ENCODE measurements at places on chromosomes 3 and 15.

- no peak for DNase-seq
These were observed 16.9 kb downstream of the CSPG4 start for GRCh38 chr15:75695634-75696310.

GRCh38 chr3:17411157-17411877 is 331.1 kb downstream of the TBC1D5 start:
- DNase-seq, result no peak

GRCh38 chr3:82376883-82377282 is 615.4 kb upstream of the GBE1 start:
- DNase-seq, result no peak

DNA sequence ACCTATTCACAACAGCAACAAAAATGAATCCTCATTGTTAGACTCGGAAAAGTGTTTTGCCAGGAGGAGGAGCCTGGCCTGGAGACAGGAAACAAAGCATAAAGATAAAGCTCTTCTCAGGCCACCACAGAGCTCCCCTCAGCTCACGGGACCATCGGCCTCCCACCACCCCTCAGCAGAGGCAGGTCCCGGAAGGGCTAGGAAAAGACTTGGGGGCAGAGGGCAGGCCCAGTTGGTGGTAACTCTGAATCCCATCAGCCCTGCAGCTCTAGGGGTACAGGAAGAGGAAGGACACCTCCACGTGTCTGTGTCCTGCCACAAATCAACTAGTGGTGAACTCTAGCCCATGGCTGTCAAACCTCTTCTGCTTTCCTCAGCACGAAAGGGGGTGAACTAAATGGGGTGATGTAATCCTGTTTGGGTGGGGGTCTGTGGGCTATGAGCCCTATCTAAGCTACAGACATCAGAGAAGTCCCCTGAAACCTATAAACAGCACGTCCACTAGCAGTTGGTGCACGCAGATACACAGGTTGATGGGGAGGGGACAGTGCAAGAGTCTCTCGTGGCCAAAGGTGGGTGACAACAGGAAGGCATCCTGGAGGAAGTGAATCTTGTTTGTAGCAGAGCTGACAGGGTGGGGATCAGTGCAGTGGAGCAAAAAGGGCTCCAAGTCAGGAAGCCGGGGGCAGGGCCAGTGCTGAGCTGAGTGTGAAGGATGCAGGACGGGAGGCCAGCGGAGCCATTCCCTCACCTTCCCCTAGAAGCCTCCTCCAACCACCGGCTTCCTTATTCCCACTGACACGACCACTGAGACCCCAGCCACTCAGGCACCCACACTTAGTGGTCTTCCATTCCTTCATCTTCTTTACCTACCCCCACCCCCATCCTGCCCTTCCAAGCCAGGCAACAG is 111.1 kb upstream of the HACD2 start:
- no peak for DNase-seq

GRCh38 chr3:177424521-177424920 is 227.2 kb upstream of the TBL1XR1 start:
- no peak for DNase-seq

DNA sequence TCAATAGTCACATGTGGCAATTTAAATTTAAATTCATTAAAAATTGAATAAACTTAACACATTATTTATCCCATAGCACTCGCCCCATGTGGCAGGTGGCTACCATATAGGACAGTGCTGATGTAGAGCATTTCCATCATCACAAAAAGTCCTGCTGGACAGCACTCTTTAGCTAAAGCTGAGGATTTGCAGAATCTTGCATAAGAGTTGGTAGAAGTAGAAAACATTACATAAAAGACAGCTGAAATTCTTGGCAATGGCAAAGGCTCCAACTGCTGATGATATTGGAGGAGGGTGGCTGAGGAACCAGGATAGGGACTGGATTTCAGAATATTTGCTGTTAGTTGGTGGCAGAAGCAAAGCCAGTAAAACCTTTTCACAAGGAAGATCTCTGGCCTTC is 230.7 kb upstream of the SATB1 start:
- no peak for DNase-seq

DNA sequence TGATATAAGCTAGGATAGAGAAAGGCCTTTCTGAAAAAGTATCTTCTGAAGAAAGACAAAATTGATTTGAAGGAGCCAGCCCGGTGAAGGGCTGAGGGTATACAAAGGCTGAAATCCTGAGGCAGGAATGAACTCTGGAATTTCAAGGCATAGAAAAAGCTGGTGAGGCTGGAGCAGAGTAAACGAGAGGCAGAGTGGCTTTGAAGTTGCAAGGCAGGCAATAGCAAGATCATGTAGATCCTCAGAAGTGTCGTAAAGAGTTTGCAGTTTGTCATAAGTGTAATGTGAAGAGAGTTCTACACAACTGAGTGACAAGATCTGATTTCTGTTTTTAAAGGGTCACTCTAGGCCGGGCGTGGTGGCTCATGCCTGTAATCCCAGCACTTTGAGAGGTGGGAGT is 69.0 kb downstream of the HMG20A start:
- no peak for DNase-seq

- no peak for DNase-seq
These were observed 11.3 kb downstream of the DUSP7 start for GRCh38 chr3:52044869-52045619.

DNA sequence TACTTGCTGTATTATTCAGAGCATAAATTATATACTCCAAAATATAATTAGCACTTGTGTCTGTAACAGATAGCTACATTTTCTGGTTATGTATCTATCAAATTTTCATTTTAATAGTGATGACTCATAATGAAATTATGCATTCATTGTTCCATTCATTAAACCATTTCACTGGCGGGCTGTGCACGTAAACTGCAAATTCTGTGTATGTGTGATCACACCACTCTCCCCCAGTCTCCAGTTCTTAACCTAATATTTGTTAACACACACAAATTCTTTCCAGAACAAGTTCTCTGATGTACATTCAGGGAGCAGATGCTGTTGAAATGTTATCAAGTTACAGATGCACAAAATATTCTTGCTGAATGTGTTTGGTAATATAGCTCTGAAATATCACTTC is 3.8 kb upstream of the KCNMB2 start:
- DNase-seq, result no peak

- DNase-seq, result no peak
These were observed 136.9 kb downstream of the TJP1 start for GRCh38 chr15:29685156-29686078.

DNA sequence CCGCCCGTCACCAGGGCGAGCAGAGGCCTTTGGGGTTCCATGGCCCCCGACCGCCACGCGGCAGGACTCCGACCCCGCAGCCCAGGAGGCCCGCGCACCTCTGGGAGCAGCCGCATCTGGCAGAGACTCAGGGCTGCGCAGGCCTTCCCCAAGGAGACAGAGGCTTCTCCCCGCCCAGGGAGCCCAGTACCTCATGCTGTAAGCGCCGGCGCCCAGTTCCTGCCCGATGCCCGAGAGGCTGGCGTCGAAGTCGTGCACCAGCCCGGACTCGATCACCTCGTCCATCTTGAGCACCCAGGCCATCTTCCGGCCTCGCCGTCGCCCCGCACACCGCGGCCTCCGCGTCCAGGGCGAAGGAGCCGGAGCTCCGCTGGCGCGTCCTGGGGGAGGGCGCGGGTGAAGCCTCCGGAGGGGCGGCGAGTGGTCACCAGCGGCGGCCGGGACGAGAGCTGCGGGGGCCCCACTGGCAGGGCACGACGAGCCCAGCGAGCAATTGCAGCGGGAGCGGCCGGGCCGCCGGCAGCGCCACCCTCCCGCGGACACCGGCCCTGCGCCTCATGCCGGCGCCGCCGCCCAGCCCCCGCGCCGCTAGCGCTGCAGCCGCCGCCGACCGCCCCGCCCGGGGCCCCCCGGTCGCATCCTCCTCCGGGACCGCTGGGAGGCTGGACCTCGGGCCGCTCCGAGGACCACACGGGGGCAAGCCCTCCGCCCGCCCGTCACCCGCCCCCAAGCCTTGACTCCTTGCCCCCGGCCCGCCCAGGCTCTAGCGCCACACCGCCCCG is 468 bp downstream of the UBP1 start:
- peak; percentile 39 for DNase-seq

DNA sequence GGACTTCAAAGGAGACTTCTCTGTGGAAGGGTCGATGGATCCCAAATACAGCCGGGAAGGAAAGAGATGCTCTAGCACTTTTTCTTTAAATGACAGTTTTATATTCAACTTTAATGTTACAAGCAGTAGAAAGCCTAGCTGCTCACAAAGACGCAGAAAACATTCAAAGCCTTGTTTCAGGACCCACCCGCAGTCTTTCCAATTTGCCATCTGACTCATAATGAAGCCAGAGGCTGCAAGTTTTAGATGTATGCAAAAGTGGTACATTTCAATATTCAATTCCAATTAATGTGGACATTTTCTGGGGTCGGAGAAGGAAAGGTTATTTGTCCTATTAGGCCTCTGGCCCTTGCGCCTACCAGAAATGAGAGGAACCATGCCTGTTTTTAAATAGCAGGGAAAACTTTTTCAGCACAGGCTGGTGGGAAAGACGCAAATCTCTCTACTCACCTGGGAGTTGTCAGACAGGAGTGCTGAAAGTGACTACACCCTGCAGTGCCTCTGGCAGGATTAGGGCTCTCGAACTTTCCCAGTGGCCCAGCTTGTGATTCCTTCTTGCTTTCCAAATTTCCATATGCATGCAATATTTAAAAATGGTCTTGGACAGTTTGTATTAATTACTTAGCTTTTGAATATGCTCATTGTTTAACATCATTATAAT is 117.4 kb upstream of the MBNL1 start:
- DNase-seq, result no peak

DNA sequence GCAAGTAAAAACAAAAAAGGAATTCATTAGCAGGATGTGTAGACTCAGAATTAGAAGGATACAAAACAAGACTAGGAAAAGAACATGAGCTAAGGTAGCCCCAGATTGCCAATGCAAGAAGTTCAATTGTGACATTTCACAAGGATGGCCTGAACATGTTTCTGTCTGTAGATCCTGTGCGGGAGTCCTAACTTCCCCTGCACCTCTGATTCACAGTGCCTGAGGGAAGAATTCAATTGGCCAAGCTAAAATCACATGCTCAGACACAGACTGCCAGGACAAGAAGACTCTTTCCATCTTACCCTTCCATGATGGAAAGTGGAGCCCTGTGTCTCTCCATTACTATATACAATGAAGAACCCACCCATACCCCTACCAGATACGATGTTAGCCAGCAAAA is 251.5 kb downstream of the KCNH8 start:
- DNase-seq, result no peak

DNA sequence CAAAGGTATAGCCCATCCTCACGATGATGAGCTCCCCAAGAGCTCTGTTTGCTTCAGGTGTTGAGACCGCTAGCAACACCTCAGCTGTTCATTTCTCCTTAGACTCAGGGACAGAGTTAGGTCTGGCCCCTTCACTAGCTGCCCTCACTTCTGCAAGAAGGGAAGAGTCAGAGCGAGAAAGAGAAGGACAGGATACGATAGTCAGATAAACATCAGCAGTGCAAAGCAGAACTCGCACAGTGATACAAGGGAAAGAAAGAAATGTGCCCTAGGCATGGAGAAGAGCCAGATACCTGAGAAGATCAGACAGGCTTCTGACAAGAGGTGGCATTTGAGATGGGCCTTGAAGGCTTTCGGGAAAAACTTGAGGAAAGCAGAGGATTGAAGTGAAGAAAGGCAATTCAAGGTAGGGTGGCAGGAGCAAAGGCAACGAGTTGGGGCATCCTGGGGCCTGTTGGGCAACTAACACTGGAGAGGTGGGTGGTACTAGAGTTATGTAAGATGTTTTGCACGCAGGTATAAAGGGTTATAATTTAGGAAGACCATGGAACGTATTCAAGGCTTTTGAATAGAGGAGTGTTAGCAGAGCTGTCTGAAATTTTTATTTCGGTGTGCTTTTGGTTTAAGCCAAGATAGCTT is 106.0 kb downstream of the PGPEP1L start:
- DNase-seq, result no peak

GRCh38 chr3:113537155-113537554 is 4.8 kb downstream of the SIDT1 start:
- no peak for DNase-seq

- no peak for DNase-seq
These were observed 52.2 kb downstream of the SATB1 start for GRCh38 chr3:18372786-18373405.

GRCh38 chr3:46607603-46608028 is 4.7 kb upstream of the FAM240A start:
- no peak for DNase-seq

- DNase-seq, result no peak
These were observed 681 bp downstream of the CHMP2B start for GRCh38 chr3:87227835-87228144.

DNA sequence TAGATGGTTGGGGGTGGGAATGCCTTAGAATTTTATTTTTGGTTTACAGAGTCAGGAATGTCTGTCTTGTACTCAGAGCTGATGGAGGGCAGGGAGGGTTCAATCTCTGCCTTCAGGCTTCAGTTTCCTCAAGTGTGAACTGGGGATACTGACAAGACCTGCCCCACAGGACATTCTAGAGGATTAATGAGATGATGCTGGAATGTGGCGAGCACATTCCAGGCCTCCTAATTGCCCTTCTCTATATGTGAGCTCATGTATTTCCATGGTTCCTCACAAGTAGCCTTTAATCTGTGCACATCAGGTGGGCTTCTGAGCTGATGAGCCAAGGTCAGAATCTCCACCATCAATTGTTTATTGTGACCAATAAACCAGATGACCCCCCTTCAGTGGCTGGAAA is 90.4 kb downstream of the CACNA2D3 start:
- DNase-seq, result no peak

DNA sequence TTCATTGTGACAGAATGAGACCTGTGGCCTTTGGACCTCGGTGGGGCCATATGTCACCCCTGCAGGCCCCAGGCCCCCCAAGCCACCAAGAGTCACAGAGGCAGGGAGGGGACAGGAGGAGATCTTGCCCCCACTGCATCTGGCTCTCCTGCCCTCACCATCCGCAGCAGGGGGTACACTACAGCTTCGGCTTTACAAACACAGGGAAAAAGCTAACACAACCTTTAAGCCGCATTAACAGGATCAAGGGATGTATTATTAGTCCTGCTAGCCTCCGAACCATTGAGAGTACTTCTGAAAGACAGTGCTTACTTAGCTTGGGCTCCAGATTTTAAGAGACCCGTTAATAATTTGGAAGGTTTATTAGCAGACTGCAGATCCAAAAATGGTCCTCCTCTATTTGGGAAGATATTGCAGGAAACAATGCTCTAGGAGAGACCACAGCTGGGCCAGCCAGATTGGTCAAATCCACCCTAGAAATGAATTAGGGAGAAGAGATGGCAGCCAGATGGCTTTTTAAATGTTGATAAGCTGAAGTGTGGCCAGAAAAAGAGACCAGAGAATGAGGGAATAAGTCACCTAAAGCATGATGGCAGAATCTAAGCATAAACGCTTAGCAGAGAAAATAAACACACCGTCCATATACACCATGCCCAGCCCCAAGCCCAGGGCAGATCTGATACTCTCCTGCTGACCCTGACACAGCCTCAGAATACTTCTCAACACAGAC is 31.5 kb downstream of the SRGAP3 start:
- DNase-seq, result no peak

Data from stimulated activated CD4-positive, alpha-beta T cell treated with anti-CD3 and anti-CD28 coated beads, Interleukin-2, amount 100 ng/mL, for 48 hours (primary cell).